ENCODE measurements at places on chromosomes 2 and 18.

- DNase-seq, result no peak
Observed at GRCh38 chr2:191018643-191019119, 4.7 kb upstream of the STAT1 start.

DNA sequence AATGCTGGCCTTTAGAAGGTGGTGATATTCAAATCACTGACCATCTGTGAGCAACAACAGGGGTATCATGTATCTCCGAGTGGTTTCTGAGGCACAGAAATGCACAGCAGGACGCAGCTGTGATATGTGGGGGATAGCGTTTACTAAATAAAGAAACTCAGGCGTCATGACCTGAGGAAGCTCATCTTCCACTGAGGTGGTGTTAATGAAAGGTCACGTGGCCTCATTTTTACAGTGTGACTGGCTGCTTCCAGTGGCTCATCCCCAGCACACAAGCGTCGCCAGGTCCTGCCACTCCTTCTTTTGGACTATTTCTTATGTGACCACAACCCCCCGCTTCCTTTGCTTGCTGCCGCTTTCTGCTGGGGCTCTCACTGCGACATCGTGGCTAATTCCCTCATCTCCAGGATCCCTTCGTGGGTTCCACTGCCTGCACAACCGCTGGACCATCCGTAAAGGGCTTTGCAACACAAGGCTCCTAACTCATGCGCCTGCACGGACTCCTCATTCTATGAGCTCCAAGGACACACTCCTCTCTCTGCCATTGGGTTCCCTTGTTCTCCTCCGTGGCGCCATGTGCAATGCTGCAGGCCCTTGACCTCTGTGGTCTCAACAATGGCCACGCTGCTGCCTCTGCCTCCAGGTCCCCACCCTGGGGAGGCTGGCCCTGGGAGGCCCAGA lies 109.3 kb downstream of the MBP start:
- no peak for DNase-seq

GRCh38 chr2:217248312-217248935 lies 388.6 kb upstream of the TNP1 start:
- no peak for DNase-seq

GRCh38 chr2:172088245-172089004 lies 3.1 kb downstream of the DLX1 start:
- no peak for DNase-seq

DNA sequence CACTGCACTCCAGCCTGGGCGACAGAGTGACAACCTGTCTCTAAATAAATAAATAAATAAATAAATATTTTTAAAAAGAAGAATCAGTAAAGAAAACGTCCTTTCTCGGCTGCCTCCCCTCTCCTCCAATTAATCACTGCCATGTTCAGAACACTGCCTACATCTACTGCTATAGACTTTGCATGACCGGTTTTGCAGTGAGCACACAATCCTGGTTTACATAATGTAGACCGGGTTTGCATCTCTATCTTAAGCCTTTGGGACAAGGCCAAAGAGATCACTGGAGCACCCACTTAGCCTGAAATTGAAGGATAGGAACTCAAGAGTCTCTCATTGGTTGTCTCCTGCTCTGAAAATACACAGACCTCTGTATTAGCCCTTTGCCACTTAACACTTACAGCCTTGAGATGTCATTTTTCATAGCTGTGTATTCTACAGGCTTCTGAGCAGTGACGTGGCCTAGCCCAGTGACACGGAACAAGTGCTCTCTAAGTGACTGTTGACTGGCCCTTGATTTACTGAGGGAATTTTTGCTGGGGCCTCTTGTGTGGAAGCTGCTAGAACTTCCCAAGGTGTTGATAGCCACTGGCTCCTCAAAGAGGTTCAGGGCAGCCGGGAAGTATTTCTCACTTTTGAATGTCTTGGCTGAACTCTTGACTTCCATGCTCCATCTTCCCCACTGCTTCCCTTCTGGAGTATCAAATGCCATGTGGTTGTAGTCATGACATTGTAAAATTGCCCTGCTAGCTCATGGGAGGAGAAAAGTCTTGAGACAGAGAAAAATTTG lies 45.3 kb upstream of the CCBE1 start:
- no peak for DNase-seq

DNA sequence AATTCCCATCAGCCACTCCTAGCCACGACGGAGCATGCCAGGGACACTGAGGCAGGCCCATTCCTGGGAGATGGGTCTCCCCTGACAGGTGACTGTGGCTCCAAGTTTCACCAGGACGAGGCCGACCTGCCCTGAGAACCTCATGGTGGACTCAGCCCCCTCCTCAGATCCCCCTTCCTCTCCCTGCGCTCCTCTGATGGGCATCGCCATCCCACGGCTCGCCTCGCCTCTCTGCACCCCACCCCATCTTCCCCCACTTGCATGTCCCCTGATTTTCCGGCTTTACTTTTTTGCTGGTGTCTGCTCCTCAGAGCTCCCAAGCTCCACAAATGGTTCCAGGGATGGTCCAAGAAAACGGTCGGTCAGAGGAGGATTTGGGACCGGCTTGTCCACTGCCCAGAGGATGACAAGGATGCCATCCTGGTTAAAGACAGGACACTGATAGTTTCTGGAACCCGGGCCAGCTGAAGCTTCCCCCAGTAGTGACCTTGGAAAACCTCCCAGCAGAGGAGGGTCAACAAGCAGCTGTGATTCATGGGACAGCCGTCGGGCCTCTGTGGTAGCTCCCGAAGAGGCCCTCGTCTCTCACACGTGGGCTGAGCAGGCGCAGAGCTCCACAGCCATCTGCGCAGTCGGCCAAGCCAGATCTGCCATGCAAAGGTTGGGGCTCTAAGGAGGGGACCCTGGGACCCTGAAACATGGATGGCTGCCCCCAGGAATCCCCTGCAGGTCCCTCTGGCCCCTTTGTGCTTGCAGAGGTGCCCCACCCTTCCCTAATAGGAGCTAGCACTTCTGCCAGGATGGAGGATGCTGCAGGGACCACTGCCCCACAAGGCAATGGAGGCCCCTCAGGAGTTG lies 87.8 kb upstream of the SLC66A3 start:
- no peak for DNase-seq

GRCh38 chr18:46161703-46162396 lies 57.7 kb downstream of the HAUS1 start:
- DNase-seq, result no peak

DNA sequence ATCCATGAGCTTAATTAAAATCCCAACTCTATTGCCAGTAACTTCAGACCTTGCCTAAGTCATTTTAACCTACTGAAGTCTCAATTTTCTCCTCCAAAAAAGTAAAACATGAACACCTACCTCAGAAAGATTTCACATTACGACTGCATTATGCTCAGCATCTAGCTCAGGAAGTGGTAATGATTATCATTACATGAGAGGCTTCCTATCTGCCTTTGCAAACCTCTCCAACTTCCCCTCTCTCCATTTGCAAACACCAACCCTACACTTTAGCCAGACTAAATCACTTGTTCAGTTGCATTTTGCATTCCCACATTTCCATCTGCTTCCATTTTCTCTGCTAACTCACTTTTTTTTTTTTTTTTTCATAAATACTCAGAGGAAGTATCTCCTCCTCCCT lies 6.8 kb downstream of the SLC38A11 start:
- no peak for DNase-seq

- DNase-seq, result no peak
Observed at GRCh38 chr18:44552706-44553105, 128.0 kb upstream of the SETBP1 start.

GRCh38 chr2:43311276-43311675 lies 84.9 kb upstream of the ZFP36L2 start:
- DNase-seq, result no peak

DNA sequence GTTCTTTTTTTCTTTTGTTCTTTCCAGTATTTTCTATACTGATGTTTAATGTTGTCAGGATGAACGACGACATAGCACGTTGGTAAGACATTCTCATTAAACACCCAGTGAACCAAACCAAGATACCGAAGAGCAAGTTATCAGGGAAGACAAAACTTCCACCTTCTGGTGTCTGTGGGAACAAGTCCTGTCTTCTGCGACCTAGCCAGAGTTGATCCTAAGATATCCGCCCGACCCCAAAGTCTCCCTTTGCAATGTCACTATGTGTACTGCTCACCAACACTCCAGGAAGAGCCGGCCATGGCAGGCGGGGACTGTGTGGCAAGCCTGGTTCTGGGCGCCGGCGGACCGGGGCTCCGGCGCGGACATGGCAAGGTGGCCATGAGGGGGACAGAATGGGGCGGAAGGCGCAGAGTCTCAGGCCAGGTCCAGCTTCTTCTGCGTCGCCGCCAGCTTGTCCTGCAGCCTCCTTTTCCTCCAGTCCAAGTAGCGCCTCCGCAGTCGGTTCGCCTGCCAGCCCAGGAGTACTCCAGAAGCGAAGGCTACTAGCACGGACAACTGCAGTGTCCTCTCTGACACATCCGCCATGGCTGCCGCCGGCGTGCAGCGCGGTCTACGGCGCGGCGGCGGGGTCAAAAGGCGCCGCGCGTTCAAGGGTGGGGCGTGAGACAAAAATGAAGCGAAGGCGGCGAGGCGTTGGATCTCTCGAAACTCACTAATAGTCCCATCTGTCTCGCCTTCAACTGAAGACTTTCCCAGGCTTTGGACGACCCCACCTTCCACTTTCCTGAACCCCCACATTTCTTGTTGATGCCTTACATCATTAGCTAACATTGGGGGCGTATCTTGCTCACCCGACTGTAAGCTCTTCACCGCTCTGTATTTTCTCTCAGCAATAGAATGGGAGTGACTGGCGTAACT lies at the start of gene MTLN:
Gene MTLN, minus strand, starts transcription at position 610 of the 921 bp plus-strand sequence. Its CDS starts 22 bp downstream, at position 588.
- DNase-seq, result peak; percentile 70

DNA sequence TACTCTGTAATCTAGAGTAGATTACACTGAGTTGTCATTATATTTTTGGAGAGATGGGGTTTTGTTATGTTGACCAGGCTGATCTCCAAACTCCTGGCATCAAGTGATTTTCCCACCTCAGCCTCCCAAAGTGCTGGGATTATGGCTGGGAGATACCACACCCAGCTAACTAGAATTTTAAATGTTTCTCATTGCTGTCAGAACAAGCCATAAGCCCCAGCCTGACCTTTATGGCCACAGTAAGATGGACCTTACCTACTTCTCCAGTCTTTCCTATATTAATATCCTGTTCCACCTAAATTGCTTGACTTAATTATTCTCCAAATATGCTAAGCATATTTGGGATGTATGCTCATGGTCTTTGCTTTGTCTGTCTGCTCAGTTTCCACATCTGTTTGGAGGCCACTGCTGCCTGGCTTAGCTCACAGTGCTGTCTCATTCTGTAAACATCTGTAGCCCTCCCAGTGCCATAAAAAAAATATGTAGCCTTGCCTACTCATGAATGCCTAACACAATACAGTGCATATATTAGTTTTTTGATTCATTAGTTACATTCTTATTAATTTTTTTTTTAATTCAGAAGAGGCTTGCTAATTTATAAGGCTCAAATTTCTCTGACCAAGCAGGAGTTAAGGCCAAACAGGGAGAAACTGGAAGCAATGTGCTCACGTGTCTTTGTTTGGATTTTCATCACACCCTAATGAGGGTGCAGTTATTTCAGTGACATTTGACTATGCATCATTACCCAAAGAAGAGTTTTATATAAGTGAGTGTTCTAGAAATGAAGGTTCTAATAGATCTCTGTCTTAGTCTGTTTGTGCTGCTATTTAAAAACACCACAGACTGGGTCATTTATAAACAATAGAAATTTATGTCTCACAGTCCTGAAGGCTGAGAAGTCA lies 45.3 kb upstream of the PSME4 start:
- no peak for DNase-seq

- peak; percentile 91 for DNase-seq
Observed at GRCh38 chr2:159933727-159934049, 128.7 kb downstream of the PLA2R1 start.

DNA sequence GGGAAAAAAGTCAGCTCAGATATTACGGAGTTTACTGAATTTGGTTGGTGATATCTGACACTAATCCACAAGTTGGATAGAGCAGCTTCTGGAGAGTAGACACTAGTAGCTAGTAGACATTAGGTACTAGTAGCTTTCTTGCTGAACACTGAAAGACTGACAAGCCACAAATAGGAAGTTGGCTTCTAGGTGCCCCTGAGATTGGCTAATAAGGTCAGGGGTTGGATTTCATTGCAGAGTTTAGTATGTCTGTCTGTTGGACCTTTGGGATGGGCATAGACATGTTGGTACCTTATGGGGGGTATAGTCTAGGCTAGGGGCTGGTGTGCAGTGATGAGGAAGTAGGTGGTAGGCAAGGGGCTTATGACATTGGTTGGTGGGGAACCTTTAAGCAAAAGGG lies 164.9 kb upstream of the LRRTM1 start:
- DNase-seq, result no peak

DNA sequence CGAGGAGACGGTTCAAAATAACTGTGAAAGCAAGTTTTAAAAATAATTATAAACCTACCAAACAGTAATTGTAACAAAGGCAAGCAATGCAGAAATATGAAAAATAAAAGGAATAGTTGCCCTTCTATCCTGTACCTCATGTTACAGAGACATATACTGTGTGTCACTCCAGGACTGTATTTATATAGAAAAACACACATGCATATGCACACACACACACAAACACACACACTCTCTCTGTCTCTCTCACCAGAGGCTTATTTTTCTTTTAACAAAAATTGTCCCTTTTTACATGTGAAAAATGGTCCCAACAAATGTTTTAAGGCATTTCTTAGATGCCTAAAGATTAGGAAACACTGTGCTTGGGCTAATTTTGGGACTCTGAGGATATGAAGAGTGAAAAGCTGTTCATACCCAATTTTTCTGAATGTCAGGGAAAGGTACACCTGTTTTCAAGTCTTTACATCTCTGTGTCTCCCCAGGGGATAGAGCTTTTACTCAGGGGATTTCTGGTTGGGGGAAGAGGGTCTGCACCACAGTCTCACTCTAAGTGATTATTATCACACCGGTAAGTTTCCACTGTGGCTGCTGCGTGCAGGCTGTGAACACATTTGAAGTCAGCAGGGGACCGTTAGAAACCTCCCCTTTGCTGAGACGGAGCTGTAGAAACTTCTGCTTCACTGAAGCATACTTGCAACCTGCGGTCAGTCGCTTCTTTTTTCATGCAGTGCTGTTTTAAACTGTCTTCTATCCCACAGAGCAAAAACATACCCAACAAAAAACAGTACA lies 51.4 kb upstream of the SPAG16 start:
- peak; percentile 84 for DNase-seq

DNA sequence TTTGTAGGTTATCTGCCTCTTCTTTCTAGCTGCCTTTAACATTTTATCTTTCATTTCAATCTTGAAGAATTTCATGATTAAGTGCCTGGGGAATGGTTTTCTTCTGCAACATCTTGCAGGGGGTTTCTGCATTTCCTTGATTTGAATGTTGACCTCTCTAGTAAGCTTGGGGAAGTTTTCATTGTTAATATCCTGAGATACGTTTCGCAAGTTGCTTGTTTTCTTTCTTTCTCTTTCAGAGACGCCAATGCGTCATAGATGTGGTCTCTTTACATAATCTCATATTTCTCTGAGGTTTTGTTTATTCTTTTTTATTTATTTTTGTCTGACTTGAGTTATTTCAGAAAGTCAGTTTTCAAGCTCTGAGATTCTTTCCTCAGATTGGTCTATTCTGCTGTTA lies 225.7 kb downstream of the XIRP2 start:
- DNase-seq, result no peak

Data from HL-60 (cell line).